ENCODE measurements at places on chromosomes 5 and 9. TPM values are rescaled to one million over a fixed set of nuclear protein-coding genes. Genes with fewer than 3 reads are reported as not detected.
A peak's percentile ranks its signal among the peaks of the same experiment; 100 is the strongest.

- DNase-seq: no peak
- no peaks in the 10 kb centered on the region for H3K36me3 ChIP-seq
- no peaks in the 10 kb centered on the region for H3K27me3 ChIP-seq
Observed at GRCh38 chr9:73143711-73144328, 7.8 kb upstream of the ANXA1 start.

GRCh38 chr5:54249210-54250028 lies 61.0 kb downstream of the ARL15 start:
- no peak overlapping the region for H3K4me3 ChIP-seq
- H3K27ac ChIP-seq: no peak overlapping the region
- no peak for DNase-seq
- no peaks in the 10 kb centered on the region for H3K36me3 ChIP-seq
- peaks cover 6% of the 10 kb centered on the region for H3K27me3 ChIP-seq

DNA sequence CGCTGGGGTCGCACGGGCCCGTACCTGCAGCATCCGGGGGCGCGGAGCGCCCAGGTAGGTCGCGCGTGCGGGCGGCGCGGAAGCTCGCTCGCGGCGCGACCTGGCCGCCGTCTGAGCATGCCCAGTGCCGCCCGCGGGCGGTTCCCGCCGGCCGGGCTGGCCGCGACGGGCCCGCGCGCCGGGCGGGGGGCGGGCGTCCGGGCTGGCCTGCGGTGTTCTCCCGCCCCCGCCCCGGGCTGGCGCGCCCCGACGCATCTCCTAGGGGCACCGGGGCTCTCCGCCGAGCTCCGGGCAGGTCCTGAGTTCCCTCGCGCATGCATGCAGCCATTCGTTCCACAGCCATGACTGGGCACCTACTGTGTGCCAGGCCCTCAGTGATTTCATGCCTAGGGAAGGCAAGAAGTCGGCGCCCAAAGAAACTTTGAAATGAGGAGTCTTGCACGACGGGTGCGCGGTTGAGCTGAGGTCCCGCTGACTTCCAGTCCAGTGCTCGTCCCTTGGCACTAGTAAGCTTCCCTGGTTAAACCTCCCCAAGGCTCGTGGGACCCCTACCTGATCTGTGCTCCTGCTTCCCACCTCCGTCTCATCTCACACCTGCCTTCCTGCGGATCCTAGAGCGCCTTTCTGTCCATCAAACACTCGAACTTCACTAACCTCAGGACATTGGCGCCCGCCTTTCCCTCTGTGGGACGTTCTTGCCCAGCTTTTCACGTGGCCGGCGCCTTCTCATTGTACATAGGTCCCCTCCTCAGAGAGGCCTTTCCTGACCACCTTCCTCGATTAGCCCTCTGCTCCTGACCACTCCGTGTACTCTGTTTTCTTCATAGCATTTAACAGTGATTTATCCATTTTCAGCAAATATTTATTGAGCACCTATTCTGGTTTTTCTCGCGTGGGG lies at the start of gene PTPN3:
Gene PTPN3, minus strand, starts transcription at position 113 of the 898 bp plus-strand sequence. CDS start 34,873 bp downstream, outside the sequence.
- H3K27me3 ChIP-seq: peaks cover 64% of the 10 kb centered on the region
- H3K36me3 ChIP-seq: peaks cover 7% of the 10 kb centered on the region
- H3K4me1 ChIP-seq: no peaks in the 10 kb centered on the region
- H3K27ac ChIP-seq: no peak within 1 kb of the TSS

DNA sequence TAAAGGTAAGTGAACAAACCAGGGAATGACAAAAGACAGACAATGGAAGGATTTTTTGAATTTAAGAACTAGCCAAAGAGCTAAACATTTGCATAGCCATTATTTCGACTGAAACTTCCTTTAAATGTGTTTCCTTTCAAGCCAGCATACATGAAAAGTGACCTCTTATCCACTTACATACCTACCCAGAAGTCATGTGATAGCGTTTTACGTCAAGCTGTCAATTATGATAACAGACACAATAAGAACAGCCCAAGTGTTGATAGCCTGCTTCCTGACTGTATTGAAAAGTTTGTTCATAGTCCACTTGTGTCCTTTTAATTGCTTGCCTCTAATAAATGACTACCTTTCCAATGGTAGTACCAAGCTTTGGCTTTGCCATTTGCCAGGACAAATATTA lies 206.0 kb downstream of the NFIB start:
- H3K36me3 ChIP-seq: no peaks in the 10 kb centered on the region
- no peaks in the 10 kb centered on the region for H3K27me3 ChIP-seq
- H3K4me1 ChIP-seq: no peaks in the 10 kb centered on the region
- H3K27ac ChIP-seq: no peak overlapping the region
- DNase-seq: no peak
- no peak overlapping the region for H3K4me3 ChIP-seq

DNA sequence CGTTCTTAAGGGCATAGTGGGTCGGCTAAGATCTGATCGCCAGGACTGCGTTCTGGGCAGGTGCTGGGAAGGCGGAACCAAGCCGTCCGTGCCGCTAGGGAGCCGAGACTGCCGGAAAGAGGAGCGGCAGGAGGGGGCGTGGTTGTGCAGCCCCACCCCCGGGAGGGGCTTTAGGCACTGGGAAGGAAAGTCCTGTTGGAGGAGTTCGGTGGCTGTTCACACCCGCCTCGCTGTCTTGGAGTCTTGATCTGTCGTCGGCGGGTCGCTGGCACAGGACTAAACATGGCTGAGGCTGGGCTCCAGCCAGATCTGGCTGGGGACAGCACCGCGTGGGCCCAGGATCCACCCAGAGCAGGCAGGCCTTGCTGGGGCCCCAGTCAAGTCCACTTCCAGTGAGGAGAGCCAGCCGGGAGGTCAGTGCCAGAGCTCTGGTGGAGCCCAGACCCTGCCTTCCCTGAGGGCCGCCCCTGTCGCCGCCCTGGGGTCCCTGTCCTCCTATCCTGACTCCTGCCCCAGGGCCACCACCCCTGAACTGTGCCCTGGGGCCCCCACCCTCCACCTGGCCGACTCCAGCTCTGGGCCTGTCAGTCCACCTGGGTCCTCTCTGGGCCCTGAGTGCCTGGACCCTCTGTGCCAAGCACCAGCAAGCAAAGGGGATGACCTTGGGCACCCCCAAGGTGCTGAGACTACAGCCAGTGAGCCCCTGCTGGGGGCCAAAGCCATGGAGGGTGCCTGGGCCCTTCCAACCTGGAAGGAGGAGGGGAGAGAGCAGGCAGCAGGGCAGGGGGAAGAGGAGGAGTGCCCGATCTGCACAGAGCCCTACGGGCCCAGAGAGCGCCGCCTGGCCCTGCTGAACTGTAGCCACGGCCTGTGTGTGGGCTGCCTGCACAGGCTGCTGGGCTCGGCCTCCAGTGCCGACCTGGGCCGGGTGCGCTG lies 4.5 kb downstream of the RNF208 start:
- no peak overlapping the region for H3K4me3 ChIP-seq
- no peak overlapping the region for H3K27ac ChIP-seq
- H3K36me3 ChIP-seq: no peaks in the 10 kb centered on the region

DNA sequence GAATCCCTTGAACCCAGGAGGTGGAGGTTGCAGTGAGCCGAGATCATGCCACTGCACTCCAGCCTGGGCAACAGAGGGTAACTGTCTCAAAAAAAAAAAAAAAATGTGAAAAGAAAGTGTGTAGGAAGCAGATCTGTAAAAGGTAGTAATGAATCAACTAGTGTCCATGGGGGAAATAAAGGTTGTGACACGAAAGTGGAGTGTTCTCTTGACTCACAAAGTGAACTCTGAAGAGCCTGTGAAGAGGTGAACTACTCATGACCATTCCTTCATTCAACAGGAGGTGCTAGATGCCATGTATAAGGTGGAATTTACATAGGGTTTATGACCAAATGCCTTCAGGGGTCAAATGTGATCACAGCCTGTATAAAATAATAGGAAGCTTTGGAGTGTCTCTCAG lies 12.8 kb downstream of the IQGAP2 start:
- no peaks in the 10 kb centered on the region for H3K27me3 ChIP-seq
- H3K27ac ChIP-seq: no peak overlapping the region
- H3K36me3 ChIP-seq: peaks cover 13% of the 10 kb centered on the region
- H3K4me3 ChIP-seq: no peak overlapping the region

- no peak overlapping the region for H3K27ac ChIP-seq
- no peak for DNase-seq
- H3K27me3 ChIP-seq: no peaks in the 10 kb centered on the region
- H3K36me3 ChIP-seq: no peaks in the 10 kb centered on the region
- H3K4me1 ChIP-seq: no peaks in the 10 kb centered on the region
- H3K4me3 ChIP-seq: no peak overlapping the region
Observed at GRCh38 chr5:147410496-147411358, 99.1 kb downstream of the DPYSL3 start.

DNA sequence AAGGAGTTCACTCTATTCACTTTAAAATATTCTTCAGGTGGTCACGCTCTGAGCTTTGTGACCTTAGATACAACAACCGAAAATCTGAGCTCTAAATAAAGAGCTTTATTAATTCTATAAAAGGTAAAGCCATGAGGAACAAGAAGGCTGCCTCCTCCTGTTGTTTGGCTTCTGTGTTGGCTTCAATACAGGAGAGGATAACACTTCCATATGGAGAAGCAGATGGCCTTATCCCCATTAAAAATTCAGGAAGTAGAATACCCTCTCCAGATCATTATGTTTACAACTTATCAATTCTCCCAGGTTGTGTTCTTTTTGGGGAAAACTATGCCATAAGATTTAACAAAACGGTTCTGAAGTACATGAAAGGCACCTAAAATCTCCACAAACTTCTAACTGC lies 128.4 kb downstream of the TTC39B start:
- no peak overlapping the region for H3K27ac ChIP-seq
- H3K4me3 ChIP-seq: no peak overlapping the region
- DNase-seq: no peak
- H3K36me3 ChIP-seq: peaks cover 55% of the 10 kb centered on the region

DNA sequence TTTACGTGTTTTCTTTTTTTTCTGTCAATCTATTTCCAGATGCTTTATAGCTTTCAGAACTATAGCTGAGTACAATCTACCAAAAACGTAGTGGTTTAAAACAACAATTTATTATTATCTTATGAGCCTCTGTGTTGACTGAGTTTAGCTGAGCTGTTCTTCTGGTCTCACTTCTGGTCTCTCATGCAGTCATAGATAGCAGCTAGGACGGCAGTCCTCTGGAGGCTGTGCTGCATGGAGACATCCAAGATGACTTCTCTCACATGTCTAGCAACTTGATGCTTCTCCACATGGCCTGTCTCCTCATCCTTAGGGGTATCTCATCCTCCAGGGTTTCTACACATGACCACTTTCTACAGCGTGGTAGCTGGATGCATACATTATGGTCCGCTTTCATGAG lies 22.0 kb upstream of the RAD23B start:
- H3K27ac ChIP-seq: no peak overlapping the region
- peaks cover 4% of the 10 kb centered on the region for H3K27me3 ChIP-seq
- H3K4me3 ChIP-seq: no peak overlapping the region
- peaks cover 5% of the 10 kb centered on the region for H3K4me1 ChIP-seq
- DNase-seq: no peak
- no peaks in the 10 kb centered on the region for H3K36me3 ChIP-seq

DNA sequence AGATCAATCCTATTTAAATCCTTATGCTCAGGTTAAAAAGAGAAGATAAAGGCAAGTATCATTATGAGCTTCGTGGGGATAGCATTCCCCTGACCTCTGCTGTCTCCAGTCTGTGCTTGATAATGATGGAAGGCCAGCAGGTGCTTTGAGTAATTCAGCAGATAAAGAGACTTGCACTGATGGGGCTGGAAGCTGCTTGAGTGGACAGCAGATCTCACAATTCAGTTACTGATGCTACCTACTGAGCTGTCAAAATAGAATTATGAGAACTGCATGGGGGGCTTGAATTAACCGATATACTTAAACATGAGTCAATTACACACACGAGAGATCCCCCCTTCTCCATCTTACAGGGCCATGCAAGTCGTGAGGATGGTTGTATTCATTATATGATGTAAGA lies 107.7 kb upstream of the GPR151 start:
- no peak overlapping the region for H3K27ac ChIP-seq
- no peak overlapping the region for H3K4me3 ChIP-seq
- DNase-seq: no peak

GRCh38 chr5:180176191-180176590 lies 32.8 kb downstream of the RASGEF1C start:
- DNase-seq: no peak
- H3K27ac ChIP-seq: no peak overlapping the region
- H3K27me3 ChIP-seq: no peaks in the 10 kb centered on the region
- no peak overlapping the region for H3K4me3 ChIP-seq
- no peaks in the 10 kb centered on the region for H3K36me3 ChIP-seq

DNA sequence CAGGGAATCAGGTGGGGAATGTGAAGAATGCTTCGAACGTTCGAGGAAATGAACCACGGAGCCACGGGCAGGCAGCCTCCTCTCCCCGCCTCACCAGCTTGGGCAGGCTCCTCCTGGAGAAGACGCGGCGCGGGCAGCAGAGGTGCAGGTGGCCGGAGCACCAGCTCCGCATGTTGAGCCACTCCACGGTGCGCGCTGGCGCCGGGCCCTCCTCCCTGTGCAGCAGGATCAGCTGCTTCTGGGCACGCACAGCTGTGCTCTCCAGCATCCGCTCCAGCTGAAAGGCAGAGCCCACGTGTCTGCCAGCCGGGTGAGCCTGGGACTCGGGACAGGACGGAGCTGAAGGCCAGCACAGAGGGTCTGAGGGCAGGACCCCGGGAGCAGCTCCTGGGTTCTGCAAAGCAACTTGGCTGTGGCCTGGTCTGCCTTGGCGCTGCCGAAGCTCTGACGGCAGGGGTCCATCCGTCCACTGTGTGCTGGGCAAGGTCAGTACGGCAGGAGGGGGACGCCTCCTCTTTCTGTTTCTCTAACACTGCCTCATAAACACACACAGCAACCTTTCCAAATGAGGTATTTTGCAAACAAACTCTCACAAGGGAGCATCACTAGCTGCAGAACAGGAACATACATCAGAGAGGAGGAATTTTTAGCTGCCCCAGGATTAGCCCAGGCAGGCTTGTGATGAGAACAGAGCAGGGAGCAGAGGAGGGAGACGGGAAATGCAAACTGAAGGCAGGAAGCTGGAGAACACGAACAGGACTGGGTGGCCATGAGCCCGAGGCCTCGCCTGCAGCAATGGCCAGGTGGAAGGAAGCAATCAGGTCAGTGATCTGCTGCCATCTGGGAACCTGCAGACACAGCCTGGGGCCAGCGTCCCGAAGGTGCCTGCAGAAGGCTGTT lies 20.1 kb upstream of the NSMF start:
- H3K27me3 ChIP-seq: peaks cover 4% of the 10 kb centered on the region
- peaks cover 13% of the 10 kb centered on the region for H3K4me1 ChIP-seq
- peaks cover 10% of the 10 kb centered on the region for H3K36me3 ChIP-seq

DNA sequence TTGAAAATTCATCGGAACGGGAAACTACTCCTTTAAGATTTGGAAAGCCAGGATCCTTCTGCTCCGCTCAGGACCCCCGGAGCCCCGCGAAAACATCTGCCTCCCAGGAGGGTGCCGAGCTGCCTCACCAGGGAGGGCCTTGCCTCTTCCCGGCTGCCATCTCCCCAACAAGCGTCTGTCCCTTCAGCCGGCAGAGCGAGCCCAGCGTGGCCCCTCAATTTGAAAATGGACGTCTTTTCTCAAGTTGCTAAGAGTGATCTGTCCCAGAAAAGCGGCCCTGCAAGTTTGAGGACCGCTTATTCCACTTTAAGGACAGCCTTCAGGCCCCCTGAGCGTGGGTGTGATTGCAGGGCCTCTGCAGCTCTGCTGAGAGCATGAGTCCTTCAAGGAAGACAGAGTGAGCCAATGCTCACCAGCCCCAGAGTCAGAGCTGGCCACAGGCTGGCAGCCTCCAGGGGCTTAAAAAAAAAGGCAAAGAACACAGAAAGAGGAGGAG lies 101.3 kb downstream of the PHF2 start:
- peaks cover 4% of the 10 kb centered on the region for H3K36me3 ChIP-seq
- no peaks in the 10 kb centered on the region for H3K27me3 ChIP-seq
- H3K4me1 ChIP-seq: no peaks in the 10 kb centered on the region
- H3K27ac ChIP-seq: no peak overlapping the region
- peak; percentile 9 for DNase-seq
- no peak overlapping the region for H3K4me3 ChIP-seq

ARSI gene
- total RNA-seq: not detected

MAMDC2 gene
- not detected for total RNA-seq

MINAR2 gene
- not detected for total RNA-seq

PCDHB3 gene
- total RNA-seq: not detected

CYLC2 gene
- not detected for total RNA-seq

Measured in activated CD8-positive, alpha-beta T cell treated with anti-CD3 and anti-CD28 coated beads, Interleukin-2, amount 10 ng/mL, durations not matched to agents 7 days and 5 days (primary cell).